NCI-H1092 treated with DMSO at 0.1 percent for 48 hours (cell line): ENCODE measurements at places on chromosomes 6 and 20.

DNA sequence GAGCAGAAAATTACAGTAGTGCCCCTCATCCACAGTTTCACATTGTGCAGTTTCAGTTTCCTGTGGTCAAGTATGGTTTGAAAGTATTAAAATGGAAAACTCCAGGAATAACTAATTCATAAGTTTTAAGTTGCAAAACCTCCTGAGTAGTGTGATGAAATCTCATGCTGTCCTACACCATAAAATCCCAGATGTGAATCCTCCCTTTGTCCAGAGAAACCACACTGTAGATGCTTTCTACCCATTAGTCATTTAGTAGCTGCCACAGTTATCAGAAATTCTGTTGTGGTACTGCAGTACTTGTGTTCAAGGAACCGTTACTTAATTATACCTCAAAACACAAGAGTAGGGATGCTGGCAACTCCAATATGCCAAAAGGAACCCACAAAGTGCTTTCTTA, 74.7 kb downstream of the PTCHD4 start:
- no peak for DNase-seq

DNA sequence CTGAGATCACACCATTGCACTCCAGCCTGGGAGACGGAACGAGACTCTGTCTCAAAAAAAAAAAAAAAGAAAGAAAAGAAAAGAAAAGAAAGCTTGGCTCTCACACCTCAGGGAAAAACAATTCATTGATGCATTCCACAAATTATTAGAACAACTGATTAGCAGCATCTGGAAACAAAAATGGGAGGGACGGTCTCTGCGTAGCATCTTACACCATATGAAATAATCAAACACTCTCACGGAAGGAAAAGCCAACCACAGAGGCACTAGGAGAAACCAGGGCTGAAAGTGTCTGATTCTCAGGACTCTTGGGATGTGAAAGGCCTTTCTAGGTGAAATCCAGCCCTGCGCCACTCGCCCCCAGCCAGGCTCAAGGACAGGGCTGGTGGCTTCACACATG, 2.3 kb upstream of the HELZ2 start:
- DNase-seq = no peak

- DNase-seq = no peak
Measured at GRCh38 chr6:108673602-108674001, 112.9 kb downstream of the FOXO3 start.

DNA sequence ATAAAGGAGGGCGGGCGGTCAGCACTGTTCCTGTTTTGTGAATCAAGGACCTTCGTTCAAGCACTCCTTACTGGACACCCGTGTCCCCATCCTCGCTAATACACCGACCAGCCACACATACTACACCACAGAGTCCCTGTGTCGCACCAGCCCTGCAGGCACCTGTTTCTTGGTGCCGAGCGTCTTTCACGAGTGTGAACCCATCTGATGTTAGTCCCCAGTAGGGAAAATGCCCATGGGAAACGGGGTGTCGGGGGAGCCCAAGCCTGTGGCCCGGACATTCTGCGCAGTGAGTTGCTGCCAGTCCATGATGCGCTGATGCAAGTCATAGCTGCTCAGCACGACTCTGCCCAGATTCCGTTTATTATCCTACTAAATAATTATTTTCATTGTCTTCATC, 74.7 kb downstream of the TTLL2 start:
- no peak for DNase-seq

GRCh38 chr6:127477658-127478057, 18.5 kb upstream of the KIAA0408 start:
- DNase-seq = no peak
